ENCODE measurements at places on chromosomes 13 and 19. TPM values are rescaled to one million over a fixed set of nuclear protein-coding genes. Genes with fewer than 3 reads are reported as not detected.
A peak's percentile ranks its signal among the peaks of the same experiment; 100 is the strongest.

DNA sequence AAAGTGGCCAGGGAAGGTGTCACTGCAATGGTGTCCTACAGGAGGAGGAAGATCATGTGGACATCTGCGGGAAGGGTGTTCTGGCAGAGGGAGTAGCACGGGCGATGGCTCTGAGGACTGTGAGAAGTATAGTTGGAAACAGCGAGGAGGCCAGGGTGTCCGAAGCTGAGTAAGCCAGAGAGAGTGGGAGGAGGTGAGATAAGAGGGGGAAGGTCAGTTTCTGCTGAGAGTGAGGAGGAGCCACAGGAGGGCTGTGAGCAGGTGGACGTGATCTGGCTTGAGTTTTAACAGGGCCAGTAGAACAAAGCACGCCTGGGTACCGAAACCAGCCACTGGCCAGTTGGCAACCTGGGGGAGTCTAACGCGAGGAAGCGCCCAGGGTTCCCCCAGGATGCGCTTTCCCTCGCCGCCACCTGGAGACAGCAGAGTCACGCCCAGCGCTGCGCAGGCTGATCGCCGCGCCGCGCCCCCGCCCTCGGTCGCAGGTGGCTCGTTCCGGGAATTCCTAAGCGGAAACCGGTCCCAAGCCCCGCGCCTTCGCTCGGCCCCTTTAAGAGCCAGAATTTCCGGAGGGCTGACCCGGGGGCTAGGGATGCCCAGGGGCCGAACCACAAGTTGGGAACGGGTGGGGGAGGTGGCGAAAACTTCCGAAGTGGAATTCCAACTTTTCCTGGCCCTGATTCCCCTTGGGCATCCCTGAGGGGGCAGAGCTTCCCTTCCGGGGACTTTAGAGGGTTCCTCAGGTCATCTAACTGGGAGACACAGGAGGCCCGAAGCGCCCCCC is 1.1 kb upstream of the LSR start:
- peak; percentile 94 for DNase-seq

- DNase-seq: peak; percentile 85
Observed at GRCh38 chr19:41192574-41193429, at the start of gene CYP2S1. Gene CYP2S1, plus strand, starts transcription at chr19:41193219. Its CDS starts 46 bp downstream, at chr19:41193265.

KIR3DL2 gene
- not detected for total RNA-seq

DNA sequence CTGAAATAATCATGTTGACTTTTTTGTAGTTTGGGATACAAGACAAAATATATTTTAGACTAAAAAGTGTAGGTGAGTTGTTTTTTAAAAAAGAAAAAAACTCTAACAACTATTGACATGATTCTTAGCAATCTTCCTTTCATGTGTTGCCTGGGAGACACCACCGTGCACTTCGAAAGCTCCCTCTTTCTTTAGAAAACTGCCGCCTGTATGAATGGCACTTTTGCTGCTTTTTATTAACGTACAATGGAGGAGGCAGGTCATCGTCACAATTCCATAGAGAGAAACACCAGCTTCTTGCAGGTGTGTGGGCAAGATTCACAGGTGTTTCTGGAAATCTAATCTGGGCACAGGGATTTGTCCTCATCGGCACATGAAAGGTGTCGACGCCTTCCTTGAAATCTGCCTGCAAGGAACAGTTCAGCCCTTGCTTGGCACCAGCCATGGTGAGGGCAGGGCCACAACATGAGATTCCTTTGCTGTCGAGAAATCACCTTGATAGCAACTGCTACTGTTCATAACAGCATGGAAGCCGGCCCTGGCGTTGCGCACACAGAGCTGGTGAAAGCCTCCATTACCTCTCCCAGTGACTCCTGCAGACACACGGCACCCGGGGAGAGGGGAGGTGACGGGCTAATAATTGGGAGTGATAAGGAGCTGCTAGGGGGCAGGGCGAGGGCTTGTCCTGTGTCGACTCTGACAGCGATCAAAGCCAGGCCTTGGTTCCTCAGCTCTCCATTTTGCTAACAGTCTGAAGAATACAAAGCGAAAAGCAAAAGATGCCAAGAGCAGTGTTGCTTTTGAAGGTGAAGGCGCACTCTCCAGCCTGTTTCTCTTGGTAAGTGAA is 66.5 kb downstream of the EFNB2 start:
- no peak for DNase-seq

- no peak for DNase-seq
Observed at GRCh38 chr13:23822252-23822824, 66.9 kb downstream of the MIPEP start.

- DNase-seq: no peak
Observed at GRCh38 chr13:24141333-24141910, 19.1 kb upstream of the SPATA13 start.

SELENOW gene
- total RNA-seq: 519 TPM

DNA sequence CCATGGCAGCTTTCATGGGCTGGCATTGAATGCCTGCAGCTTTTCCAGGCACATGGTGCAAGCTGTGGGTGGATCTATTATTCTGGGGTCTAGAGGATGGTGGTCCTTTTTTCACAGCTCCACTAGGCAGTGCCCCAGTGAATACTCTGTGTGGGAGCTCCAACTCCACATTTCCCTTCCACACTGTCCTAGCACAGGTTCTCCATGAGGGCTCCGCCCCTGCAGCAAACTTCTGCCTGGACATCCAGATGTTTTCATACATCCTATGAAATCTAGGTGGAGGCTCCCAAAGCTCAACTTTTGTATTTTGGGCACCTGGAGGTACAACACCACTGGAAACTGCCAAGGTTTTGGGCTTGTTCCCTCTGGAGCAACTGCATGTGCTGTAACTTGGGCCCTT is 450.6 kb downstream of the LMO7 start:
- DNase-seq: no peak

- DNase-seq: no peak
Observed at GRCh38 chr13:52599037-52599847, 43.0 kb upstream of the HNRNPA1L2 start.

DNA sequence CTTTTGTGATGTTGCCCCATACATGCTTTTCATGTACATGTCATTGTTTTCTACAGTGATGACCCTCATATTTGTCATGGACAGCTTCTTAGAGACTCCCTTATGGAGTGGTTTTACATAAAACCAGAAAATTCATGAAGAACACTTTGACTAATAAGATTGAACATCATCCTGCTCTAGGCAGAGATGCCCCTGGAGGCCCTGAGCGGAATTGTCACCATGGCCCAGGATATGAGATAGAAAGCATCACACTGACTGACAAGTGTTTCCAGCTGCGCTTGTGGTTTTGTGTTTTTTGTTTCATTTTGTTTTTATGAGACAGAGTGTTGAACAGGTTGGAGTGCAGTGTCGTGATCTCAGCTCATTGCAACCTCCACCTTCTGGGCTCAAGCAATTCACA is 22.2 kb downstream of the ZNF701 start:
- no peak for DNase-seq

DNA sequence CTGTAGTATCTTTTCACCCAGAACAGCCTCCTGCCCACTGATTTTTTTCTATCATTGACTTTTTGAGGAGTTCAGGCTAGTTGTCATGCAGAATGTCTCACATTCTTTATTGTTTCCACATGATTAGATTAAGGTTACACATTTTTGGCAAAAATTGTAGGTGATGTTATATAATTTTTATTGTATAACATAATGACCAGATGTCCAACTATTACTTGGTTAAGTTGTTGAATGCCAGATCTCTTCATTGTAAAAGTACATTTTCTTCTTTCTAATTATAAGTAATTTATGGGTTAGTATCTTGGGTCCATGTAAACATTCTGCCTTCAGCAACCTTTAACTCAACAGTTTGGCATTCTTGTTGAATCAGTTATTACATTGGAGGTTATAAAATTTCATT is 138.4 kb downstream of the POSTN start:
- DNase-seq: no peak

SIGLEC12 gene
- 0.35 TPM for total RNA-seq

LILRB5 gene
- 8.6 TPM for total RNA-seq

- DNase-seq: no peak
Observed at GRCh38 chr19:53394522-53394973, 401 bp upstream of the ZNF765 start.

FRY gene
- 7.0 TPM for total RNA-seq

DNA sequence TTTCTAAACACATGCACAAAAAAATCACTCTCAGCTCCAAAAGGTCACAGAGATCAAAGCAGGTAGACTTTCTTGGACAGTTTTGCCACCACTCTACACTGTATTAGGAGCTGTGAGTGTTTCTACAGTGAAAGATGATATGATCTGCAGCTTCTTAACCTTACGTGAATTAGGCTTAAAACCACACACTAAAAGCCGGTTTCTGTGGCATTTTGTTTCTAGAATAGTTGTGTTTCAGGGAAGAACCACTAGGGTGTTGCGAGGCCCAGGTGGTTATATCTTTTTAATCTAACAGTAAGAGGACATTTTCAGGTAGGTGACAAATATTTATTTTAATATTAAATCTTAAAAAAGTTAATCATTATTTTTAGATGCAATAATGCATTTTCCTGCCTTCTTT is 216.4 kb downstream of the KLF5 start:
- DNase-seq: no peak

GRCh38 chr19:49884760-49885159 is 7.3 kb downstream of the TBC1D17 start:
- DNase-seq: no peak

ZNF444 gene
- total RNA-seq: 50.9 TPM

GRCh38 chr19:15260939-15261338 is 28.7 kb upstream of the EPHX3 start:
- no peak for DNase-seq

DNA sequence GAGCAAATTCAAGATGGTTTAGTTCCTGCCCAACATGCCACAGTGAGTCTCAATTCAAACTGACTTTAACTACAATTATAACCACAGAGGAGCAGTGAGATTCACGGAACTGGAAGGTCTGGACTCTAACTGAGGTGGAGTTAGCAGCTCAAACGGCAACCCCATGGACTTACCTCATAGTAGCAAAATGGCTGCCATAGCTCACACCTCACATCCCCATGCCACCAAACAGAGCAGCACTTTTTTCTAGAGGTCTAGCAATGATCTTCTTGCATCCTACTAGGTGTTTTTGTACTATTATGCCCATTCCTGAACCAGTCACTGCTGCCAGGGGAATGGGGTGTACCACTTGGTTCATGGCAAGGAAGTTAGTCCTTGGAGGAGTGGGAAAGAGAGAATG is 87.7 kb downstream of the ZNF536 start:
- no peak for DNase-seq

GRCh38 chr19:31110336-31110735 is 238.9 kb downstream of the TSHZ3 start:
- no peak for DNase-seq

CLDND2 gene
- not detected for total RNA-seq

GRCh38 chr19:33086955-33087354 is 6.0 kb downstream of the GPATCH1 start:
- DNase-seq: no peak

GRCh38 chr13:32045537-32045936 is 14.0 kb downstream of the FRY start:
- DNase-seq: no peak

DNA sequence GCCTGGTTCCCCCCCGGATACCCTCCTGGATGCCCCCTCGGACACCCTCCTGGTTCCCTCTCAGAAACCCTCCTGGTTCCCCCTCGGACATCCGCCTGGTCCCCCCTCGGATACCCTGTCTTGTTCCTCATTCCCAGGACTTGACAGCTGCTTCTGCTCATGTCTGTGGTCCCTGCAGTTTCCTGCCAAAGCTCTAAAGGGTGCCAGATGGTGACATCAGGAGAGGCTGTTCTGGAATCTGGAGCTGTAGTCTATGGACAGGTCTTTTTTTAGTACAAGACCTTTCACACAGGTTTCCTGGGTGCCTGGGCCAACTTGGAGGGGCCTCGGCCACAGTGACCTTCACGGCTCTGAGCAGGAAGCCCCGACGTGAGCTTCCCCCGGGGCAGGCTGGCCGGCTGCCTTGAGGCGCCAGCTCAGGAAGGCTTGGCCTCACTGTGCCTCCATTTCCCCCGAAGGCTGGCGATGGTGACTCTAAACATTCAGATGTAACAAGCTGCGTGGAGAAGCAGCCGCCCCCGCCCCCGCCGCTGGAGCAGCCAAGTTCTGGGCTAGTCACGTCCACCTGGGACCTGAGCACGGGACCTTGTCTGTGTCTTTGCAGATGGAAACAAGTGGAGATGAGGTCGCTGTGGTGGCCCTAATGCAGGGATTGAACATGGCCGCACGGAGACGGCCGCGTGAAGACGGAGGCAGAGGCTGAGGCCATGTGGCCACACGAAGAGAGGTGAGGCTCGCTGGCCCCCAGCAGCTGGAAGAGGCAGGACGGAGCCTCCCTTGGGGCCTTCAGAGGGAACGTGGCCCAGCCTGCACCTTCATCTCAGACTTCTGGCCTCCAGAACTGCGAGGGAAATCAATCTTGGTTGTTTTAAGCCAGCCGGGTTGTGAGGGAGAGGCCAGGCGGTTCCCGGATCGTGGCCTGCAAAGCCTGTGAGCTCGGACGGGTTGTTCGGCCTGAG is 12.7 kb downstream of the SGTA start:
- DNase-seq: peak; percentile 39

DNA sequence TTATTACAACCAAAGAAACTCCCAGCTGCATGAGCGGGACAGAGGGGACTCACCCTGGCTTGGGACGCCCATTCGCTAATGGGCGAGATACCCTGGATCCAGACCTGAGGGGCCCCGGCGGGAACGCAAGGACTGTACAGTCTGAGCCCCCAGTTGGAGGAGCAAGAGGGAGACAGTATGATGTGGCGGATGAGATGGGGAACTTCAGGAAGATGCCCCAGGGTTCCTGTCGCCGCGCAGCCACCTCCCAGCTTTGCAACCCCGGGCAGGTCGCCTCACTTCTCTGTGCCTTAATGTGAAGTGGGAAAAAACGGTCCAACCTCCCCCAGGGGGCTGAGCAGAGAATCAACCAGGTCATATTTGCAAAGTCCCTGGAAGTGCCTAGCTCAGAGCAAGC is 2.5 kb downstream of the NPAS1 start:
- DNase-seq: no peak

- no peak for DNase-seq
Observed at GRCh38 chr13:45628094-45628493, 12.6 kb upstream of the ERICH6B start.

FOSB gene
- total RNA-seq: 3.4 TPM

GRCh38 chr19:8438236-8438635 is 6.5 kb upstream of the HNRNPM start:
- DNase-seq: no peak

DNA sequence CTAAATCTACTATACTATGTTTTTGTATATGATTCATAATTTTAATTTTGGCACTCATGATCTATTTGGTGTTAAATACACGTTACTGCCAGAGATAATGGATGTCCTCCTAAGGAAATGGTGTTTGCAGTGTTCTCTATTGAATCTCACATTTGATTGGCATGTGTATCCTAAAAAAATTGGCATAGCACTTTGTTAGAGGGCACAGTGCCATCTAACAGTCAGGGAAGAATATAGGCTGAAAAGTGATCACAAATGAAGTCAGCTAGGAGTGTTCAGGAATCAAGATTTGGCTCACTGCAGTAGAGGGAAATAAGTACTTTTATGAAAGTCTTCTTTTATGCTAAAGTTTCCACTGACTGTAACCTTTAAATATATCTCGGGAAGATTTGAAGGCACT is 624.6 kb downstream of the GPC6 start:
- DNase-seq: no peak

- no peak for DNase-seq
Observed at GRCh38 chr19:3499738-3500428, 591 bp downstream of the DOHH start.
